Type B pancreatic cell (in vitro differentiated cells): ENCODE measurements at places on chromosomes 4 and X.
A peak's percentile ranks its signal among the peaks of the same experiment; 100 is the strongest.

DNA sequence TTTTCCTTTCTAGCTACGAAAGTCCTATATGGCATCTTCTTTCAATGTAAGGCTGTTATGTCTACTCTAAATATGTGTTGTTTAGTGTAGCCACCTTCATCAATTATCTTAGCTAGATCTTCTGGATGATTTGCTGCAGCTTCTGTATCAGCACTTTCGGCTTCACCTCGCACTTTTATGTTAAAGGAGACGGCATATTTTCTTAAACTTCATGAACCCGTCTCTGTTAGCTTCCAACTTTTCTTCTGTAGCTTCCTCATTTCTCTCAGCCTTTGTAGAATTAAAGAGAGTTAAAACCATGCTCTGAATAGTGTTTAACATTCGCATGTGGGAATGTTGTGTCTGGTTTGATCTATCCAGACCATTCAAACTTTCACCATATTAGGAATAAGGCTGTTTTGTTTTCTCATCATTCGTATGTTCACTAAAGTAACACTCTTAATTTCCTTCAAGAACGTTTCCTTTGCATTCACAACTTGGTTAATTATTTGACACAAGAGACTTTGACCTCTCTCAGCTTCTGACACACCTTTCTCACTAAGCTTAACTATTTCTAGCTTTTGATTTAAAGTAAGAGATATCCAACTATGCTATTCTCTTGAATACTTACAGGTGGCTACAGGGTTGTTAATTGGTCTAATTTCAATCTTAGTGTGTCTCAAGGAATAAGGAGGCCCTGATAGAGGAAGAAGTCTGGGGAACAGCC, 476.8 kb downstream of the GABRG1 start:
- no peak for DNase-seq
- H3K36me3 ChIP-seq = no peaks in the 10 kb centered on the region
- no peak overlapping the region for H3K4me3 ChIP-seq
- no peaks in the 10 kb centered on the region for H3K4me1 ChIP-seq
- no peak overlapping the region for H3K27ac ChIP-seq

GRCh38 chr4:126466848-126467247, 1152.1 kb downstream of the FAT4 start:
- H3K27me3 ChIP-seq = no peaks in the 10 kb centered on the region
- no peaks in the 10 kb centered on the region for H3K4me1 ChIP-seq
- no peak overlapping the region for H3K4me3 ChIP-seq
- no peak for DNase-seq

DNA sequence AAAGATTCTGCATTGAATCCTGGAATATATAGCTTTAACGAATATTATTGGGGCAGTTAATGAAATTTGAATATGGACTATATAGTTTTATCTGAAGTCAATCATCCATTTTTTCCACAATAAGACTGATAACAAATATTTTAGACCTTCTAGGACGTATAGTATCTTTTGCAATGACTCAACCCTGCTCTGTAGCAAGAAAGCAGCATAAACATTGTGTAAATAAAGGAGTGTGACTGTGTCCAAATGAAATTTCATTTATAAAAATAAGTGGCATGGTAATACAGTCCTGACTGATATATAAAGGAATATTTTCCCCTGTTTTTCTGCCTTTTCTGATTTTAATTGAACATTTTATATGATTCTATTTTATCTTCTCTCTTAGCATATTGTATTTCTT, 947.7 kb upstream of the SLIT2 start:
- H3K36me3 ChIP-seq = no peaks in the 10 kb centered on the region
- DNase-seq = no peak
- H3K4me3 ChIP-seq = no peak overlapping the region
- no peaks in the 10 kb centered on the region for H3K27me3 ChIP-seq

DNA sequence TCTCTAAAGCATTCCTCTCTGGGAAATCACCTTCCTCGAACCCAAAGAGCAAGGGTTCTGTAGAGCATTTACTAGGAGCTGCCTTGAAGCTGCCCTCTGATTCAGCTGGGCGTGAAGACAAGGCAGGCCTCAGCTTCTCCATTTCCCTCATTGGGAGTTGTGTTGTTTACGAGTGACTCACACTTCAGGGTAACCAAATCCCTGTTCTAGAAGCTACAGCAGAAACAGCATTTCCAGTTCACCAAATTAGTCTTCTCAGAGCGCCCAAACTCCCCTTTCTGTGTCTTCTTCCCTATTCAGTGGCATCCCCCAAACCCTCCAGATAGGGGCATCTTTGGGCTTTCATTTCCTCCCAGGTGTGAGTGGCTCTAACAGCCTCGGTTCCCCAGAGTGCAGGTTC, 863 bp upstream of the XPNPEP2 start:
- no peaks in the 10 kb centered on the region for H3K36me3 ChIP-seq
- H3K27ac ChIP-seq = peak overlapping the region; percentile 48
- peaks cover 6% of the 10 kb centered on the region for H3K4me1 ChIP-seq
- H3K4me3 ChIP-seq = no peak overlapping the region

DNA sequence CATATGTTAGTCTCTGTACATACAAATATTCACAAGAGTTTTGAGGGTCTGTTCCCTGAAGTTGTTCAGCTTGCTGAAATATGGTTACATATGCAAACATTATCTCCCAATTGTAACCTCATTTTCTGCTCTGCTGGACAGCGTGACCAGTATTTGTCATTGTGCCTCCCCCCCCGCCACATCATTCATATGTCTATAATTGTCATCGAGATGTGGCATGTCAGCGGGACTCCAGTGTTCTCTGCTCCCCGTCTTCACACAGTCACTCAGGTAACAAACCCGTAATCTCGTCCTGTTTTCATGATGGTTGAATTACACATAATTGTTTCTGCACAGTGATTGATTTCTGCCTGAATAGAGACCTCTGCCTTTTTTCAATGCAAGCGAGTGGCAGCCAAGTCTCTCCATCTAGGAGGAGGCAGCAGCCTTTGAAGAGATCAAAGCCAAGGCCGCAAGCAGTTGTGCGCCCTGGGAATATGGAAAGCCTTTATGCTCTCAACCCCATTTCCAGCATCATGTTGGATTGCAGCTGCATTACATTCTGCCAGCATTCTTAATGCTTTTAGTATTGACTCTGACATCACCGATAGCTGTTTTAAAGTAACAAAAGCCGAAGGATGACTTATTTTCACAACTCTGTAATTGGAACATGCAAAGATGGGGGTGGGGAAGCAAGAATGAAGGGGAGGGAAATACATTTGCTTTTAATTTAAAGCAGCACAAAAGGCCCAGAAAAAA, 27.4 kb downstream of the LEF1 start:
- peaks cover 7% of the 10 kb centered on the region for H3K27me3 ChIP-seq
- peak overlapping the region; percentile 29 for H3K27ac ChIP-seq
- DNase-seq = no peak
- H3K4me1 ChIP-seq = peaks cover 50% of the 10 kb centered on the region

- no peak overlapping the region for H3K4me3 ChIP-seq
- no peaks in the 10 kb centered on the region for H3K4me1 ChIP-seq
- H3K36me3 ChIP-seq = no peaks in the 10 kb centered on the region
- DNase-seq = no peak
- no peaks in the 10 kb centered on the region for H3K27me3 ChIP-seq
Observed at GRCh38 chrX:42366181-42366580, 411.8 kb downstream of the PPP1R2C start.

- no peak overlapping the region for H3K4me3 ChIP-seq
- H3K4me1 ChIP-seq = no peaks in the 10 kb centered on the region
- H3K36me3 ChIP-seq = no peaks in the 10 kb centered on the region
- DNase-seq = no peak
- no peak overlapping the region for H3K27ac ChIP-seq
Observed at GRCh38 chrX:10399043-10399741, 221.2 kb downstream of the MID1 start.

DNA sequence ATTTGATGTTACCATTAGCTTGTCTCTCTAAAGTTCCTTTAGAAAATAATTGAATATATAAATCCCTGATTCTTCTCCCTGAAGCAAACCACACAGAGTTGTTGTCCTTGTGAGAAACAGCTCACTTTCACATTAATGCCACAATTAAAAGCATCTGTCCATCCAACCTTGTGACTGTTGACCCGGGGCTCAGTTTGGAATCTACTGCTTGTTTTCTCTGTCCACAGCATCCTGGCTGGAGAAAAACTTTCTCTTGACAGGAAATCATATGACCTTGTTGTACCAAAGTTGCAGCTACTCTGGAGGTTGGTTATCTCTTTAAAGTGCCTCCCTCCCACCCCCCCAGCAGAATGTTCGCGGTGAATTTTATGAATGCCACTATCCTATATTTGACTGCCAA, 3.1 kb downstream of the PRKG2 start:
- H3K27ac ChIP-seq = no peak overlapping the region
- peaks cover 11% of the 10 kb centered on the region for H3K4me1 ChIP-seq
- peaks cover 27% of the 10 kb centered on the region for H3K27me3 ChIP-seq
- H3K4me3 ChIP-seq = no peak overlapping the region

DNA sequence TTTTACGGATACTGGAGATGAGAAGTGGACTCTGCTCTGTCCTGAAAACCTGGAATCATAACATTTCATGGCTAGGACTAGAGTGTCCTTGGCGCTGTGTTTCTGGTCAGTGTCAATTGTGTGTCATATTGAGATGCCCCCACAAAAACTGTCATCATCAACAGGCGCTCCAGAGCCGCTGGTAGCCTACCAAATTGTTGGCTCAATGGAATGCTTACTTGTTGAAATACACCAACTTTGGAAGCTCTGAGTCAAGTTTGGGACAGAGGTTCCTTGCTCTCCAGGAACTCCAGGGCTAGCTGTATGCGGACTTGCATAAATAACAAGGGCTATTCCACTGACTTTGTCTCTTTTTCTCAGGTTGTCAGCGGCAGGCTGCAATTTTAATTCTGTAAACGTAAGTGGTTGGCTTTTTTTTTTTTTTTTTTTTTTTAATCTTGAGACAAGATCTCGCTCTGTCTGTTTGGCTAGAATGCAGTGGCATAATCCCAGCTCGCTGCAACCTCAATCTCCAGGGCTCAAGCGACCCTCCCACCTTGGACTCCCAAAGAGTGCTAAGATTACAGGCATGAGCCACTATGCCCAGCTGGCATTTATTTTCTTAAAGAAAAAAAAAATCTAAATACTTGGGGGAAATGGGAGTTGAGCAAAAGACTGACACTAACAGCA, 871 bp upstream of the HPGD start:
- peaks cover 46% of the 10 kb centered on the region for H3K27me3 ChIP-seq
- peak overlapping the region; percentile 90 for H3K4me3 ChIP-seq
- no peaks in the 10 kb centered on the region for H3K4me1 ChIP-seq
- H3K27ac ChIP-seq = peak overlapping the region; percentile 68
- no peak for DNase-seq
- H3K36me3 ChIP-seq = no peaks in the 10 kb centered on the region

GRCh38 chr4:25865586-25865985, 2.8 kb upstream of the SEL1L3 start:
- no peak for DNase-seq
- H3K27me3 ChIP-seq = peaks cover 57% of the 10 kb centered on the region
- peak overlapping the region; percentile 76 for H3K4me3 ChIP-seq

- no peak overlapping the region for H3K27ac ChIP-seq
- H3K4me3 ChIP-seq = no peak overlapping the region
Observed at GRCh38 chr4:88251924-88252323, 32.4 kb downstream of the PPM1K start.

- H3K27ac ChIP-seq = no peak overlapping the region
- H3K4me3 ChIP-seq = no peak overlapping the region
- H3K4me1 ChIP-seq = no peaks in the 10 kb centered on the region
- H3K27me3 ChIP-seq = no peaks in the 10 kb centered on the region
- H3K36me3 ChIP-seq = no peaks in the 10 kb centered on the region
Observed at GRCh38 chr4:184115399-184115798, 102.3 kb downstream of the ENPP6 start.

DNA sequence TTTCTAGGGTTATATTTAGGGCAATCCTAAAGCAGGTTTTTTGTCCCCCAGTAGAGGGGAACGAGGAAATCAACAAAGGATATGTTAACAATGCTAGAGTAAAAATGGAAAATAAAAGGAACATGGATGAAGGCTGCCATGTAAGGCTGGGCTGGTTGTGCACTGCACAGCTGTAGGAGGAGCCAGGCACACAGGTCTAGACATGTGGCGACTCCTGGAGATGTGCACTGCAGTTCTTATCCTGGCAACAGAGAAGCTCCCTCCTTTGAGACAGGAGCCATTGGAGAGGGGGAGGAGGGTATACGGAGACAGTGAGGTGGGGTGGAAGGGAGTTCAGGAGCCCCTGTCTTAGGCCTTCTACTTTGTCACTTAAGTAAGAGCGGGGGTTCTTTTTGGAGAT, 65.9 kb downstream of the NAT8L start:
- no peak overlapping the region for H3K4me3 ChIP-seq
- H3K27ac ChIP-seq = no peak overlapping the region
- peaks cover 14% of the 10 kb centered on the region for H3K4me1 ChIP-seq
- no peaks in the 10 kb centered on the region for H3K27me3 ChIP-seq
- no peak for DNase-seq

GRCh38 chrX:68083510-68083909, 349.8 kb downstream of the OPHN1 start:
- DNase-seq = no peak
- H3K36me3 ChIP-seq = no peaks in the 10 kb centered on the region
- no peaks in the 10 kb centered on the region for H3K27me3 ChIP-seq
- no peak overlapping the region for H3K4me3 ChIP-seq

- no peaks in the 10 kb centered on the region for H3K36me3 ChIP-seq
- peaks cover 11% of the 10 kb centered on the region for H3K4me1 ChIP-seq
- peak overlapping the region; percentile 55 for H3K4me3 ChIP-seq
- peaks cover 55% of the 10 kb centered on the region for H3K27me3 ChIP-seq
- DNase-seq = peak; percentile 67
Observed at GRCh38 chr4:1171311-1172227, 814 bp downstream of the SPON2 start.

DNA sequence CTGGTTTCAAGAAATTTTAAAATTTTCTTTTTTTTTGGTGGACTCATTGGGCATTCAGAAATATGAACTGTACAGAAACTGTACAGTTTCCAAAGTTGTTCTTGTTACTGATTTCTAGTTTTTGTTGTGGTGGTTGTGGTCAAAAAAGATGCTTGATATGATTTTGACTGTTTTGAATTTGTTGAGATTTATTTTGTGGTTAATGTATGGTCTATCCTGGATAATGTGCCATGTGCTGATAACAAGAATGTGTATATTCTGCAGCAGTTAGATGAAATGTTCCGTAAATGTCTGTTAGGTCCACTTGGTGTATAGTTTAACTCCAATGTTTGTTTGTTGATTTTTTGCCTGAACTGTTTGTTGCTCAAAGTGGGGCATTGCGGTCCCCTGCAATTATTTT, 127.6 kb upstream of the NUDT6 start:
- peaks cover 41% of the 10 kb centered on the region for H3K36me3 ChIP-seq
- no peak for DNase-seq
- no peaks in the 10 kb centered on the region for H3K27me3 ChIP-seq
- H3K4me3 ChIP-seq = no peak overlapping the region
- H3K27ac ChIP-seq = no peak overlapping the region

GRCh38 chrX:37993837-37994619, 12.3 kb upstream of the SYTL5 start:
- no peak overlapping the region for H3K4me3 ChIP-seq
- no peaks in the 10 kb centered on the region for H3K36me3 ChIP-seq
- no peaks in the 10 kb centered on the region for H3K27me3 ChIP-seq
- no peak for DNase-seq
- no peaks in the 10 kb centered on the region for H3K4me1 ChIP-seq

GRCh38 chrX:131801911-131802310, 221.2 kb upstream of the STK26 start:
- no peak overlapping the region for H3K27ac ChIP-seq
- H3K36me3 ChIP-seq = no peaks in the 10 kb centered on the region
- H3K4me3 ChIP-seq = no peak overlapping the region
- no peaks in the 10 kb centered on the region for H3K27me3 ChIP-seq
- DNase-seq = no peak
